ENCODE measurements at places on chromosomes 6 and 20.

GRCh38 chr6:70310063-70310694 is 7.3 kb upstream of the COL9A1 start:
- no peak for DNase-seq

DNA sequence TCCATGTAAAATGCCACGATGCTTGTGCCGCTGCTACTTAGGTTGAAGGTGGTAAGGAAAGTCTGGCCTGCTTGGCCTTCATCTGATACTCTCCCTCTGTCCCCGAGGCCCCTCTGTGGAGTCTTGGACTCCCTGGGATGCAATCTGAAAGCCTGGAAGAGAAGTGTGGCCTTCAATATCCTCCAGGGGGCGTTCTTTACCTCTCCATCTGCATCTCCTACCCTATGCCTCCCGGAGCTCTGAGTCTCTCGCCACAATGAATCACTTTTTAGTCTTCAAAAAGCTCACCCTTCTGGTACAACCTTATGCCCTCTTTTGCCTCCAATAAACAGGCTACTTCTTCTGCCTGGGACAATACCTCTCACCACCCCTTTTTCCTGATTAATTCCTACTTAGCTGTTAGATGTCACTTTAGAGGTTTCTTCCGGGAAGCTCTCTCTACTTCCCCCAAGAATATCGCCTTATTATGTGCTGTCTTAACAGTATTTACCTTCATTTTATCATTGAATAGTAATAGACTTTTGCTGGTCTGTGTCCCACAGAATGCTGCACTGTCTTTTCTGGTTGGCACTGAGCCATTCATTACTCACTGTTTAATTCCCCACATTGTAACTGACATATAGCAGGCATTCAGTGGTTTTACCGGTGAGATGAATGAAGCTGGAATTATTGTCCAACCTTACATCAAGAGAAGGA is 13.9 kb upstream of the ATG5 start:
- DNase-seq = peak; percentile 63

GRCh38 chr6:150936021-150936555 is 70.6 kb downstream of the MTHFD1L start:
- no peak for DNase-seq

DNA sequence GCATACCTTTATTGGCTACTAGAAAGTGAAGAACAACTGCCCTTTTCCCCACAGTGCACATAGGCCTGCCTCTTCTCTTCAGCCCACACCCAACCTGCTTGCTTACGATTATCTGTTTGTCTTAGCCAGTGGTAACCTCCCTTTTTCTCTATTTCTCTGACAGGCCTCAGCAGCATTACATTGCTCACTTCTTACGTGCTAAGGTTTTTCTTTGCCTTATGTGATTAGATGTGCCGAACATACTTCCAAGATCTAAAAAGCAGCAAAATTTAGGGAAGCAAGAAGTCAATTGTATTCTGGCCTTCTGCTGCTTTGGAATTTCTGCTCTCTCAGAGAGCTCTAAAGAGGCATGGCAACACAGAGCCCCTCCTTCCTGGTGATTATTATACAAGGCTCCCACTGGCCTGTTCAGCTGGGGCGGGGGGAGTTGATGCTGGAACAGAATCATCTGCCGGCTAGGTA is 7.0 kb downstream of the B4GALT5 start:
- DNase-seq = no peak

GRCh38 chr20:13105864-13106457 is 97.2 kb downstream of the SPTLC3 start:
- DNase-seq = no peak

GRCh38 chr20:62411479-62412193 is 4.6 kb upstream of the CABLES2 start:
- DNase-seq = no peak

DNA sequence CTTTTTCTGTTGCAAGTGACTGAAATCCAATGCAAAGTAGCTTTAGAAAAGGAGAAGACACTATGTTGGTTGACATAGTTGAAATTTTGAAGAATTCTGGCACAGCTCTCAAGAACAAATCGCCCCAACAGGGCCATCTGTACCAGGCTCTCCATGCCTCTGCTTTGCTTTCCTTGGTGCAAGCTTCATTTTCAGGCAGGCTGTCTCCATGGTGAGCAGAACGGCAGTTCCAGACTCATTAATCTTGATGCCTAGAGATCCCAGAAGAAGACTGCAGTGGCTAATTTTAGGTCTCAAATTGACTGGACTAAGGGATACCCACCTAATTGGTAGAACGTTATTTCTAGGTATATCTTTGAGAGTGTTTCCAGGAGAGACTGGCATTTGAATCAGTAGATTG is 950.7 kb upstream of the FLRT3 start:
- DNase-seq = no peak

- DNase-seq = no peak
These were observed 9.2 kb upstream of the FAM83C start for GRCh38 chr20:35301426-35301825.

DNA sequence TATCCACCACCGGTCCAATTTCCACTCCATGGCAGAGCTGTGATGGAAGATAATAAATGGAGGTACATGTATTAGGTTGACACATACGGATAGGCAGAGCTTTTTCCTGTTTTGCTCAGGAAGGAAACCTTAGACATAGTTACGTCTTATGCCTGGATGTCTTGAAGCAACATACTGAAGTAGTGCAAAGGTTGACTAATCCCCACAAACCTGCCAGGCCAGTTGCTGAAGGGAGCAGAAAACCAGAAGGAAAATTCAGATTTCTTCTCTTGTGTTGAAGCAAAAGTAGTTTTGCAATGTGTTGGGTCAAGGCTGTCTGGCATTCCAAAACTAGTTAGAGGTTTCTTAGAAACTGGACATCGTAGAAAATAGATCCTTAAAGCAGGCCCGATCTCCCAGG is 68.7 kb downstream of the PHACTR1 start:
- DNase-seq = no peak

DNA sequence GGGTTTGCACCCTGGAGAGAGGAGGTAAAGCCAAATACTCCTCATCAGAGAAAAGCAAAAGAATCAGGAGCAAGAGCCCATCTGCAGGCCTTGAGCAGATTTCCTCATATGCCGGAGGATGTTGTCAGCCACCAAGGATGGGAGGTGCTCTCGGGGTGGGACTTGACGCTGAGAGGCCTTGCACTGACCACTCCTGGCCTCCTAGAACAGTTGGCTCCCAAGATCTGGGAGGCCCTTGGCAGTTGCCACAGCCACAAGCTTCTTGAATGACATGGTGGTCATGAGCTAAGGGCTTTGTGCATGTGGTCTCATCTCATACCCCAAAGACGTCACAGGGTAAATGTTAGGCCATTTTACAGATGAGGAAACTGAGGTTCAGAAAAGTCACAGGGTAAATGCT is 75.2 kb upstream of the PMEPA1 start:
- no peak for DNase-seq

GRCh38 chr6:146100776-146101175 is 71.9 kb downstream of the GRM1 start:
- DNase-seq = no peak

- no peak for DNase-seq
These were observed 33.9 kb upstream of the TNFRSF21 start for GRCh38 chr6:47343600-47343999.

DNA sequence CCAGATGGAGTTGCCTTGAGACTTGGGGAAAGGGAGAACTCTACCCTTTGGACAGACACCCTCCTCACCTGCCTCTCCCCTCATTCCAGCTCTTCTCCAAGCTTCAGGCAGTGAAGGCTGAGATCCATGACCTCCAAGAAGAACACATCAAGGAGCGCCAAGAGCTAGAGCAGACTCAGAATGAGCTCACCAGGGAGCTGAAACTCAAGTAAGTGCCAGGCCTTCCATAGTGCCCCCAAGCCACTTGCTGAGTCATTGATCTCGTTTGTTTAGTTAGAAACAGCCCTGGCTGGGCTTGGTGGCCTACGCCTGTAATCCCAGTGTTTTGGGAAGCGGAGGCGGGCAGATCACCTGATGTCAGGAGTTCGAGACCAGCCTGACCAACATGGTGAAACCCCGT is 39.2 kb downstream of the KIF3B start:
- DNase-seq = no peak

DNA sequence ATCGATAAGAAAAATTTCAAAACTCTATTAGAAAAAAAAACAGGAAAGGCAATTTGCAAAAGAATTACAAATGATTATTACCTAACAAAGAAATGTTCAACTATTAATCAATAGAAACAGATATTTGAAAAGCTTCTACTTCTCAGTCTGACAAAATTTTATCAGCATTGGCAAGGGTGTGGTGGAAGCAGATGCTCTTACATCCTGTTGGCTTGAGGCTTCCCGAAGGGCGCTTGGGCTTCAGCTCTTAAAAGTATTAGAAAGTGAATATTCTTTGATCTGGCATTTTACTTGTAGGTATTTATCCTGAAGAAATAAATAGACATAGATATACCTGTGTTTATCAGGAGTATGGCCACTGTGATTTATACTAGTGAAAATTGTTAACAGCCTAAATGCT is 38.7 kb downstream of the SLC35D3 start:
- DNase-seq = no peak

DNA sequence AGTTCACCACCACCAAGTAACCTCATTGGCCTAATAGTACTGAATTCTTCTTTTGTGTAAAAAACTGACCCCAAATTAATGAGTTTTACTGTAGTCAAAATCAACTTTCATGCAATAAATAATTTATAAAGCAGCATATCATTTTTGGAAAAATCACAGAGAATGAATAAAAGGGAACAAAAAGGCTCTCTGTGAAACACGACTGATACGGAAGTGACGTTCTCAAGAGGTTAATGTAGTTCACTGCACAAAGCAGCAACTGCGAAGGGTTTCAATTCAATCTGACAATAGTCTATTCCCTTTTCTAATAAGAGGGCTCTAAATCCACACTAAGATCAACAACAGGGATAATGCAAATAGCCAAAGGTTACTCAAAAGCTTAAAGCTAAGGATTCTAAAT is 70.3 kb downstream of the PREP start:
- no peak for DNase-seq

GRCh38 chr6:158529629-158530028 is 30.3 kb upstream of the TMEM181 start:
- no peak for DNase-seq

DNA sequence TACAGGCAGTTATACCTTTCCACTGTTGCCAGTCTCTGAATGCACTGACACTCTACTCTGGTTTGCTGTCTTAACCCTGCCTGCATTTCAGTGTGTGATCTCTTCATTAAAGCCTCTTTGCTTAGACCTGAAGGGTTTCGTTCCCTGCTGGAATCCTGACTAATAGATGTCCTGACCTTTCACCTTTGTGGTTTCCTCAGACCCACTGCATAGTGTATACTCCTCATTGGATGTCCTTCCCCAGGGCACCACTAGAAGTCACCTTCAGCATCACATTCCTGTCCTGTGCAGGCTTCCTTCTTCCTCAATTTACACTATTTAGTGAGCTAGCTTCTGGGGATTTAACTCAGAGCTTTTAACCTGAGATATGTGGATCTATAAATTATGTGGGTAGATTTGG is 120.6 kb downstream of the RCAN2 start:
- DNase-seq = no peak

DNA sequence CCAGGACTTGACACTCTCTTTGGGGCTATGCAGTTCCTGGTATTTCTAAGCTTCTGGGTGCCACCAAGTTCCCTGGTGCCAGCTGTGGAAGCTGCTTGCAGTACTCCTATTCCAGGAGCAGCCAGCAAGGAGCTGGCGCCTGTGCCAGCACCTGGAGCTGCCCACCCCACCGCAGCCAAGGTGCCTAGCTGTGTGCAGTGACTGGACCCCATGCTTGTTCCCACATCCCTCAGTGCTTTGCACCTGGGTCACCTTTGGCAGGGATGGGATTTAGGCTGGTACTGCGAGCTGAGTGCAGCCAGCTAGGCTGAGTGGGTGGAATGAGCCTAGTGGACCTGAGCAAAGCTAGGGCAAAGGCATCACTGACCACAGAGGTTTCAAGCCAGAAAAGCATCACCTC is 1674.9 kb downstream of the HACE1 start:
- DNase-seq = no peak

- no peak for DNase-seq
These were observed 272.9 kb downstream of the SMOC2 start for GRCh38 chr6:168713839-168714238.

GRCh38 chr6:166708460-166708859 is 81.4 kb upstream of the RPS6KA2 start:
- DNase-seq = no peak

GRCh38 chr20:46997187-46997586 is 102.5 kb downstream of the EYA2 start:
- DNase-seq = no peak

GRCh38 chr20:21739161-21739560 is 33.7 kb downstream of the PAX1 start:
- no peak for DNase-seq

DNA sequence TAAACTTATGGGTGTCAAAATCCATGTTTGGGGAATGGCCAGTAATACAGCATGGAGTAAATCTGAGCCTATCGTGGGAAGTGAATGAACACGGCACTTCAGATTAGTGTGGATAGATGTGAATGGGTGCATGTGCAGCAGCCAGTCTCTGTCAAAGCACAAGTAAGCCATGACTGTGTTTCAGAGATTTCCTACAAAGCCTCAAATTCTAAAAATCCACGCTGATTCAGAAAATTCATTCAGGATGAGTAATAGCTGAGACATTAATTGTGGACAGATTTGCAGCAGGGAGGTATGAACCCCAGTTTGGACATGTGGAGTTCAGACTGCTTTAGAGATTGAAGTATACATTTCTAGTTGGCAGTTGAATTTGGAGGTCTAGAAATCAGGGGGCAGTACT is 115.1 kb downstream of the QKI start:
- DNase-seq = no peak

All from activated CD4-positive, alpha-beta memory T cell treated with anti-CD3 and anti-CD28 coated beads for 36 hours (primary cell).